ENCODE measurements at places on chromosomes 16 and 17.

- DNase-seq: no peak
Measured at GRCh38 chr16:3518292-3518985, 17.6 kb downstream of the CLUAP1 start.

DNA sequence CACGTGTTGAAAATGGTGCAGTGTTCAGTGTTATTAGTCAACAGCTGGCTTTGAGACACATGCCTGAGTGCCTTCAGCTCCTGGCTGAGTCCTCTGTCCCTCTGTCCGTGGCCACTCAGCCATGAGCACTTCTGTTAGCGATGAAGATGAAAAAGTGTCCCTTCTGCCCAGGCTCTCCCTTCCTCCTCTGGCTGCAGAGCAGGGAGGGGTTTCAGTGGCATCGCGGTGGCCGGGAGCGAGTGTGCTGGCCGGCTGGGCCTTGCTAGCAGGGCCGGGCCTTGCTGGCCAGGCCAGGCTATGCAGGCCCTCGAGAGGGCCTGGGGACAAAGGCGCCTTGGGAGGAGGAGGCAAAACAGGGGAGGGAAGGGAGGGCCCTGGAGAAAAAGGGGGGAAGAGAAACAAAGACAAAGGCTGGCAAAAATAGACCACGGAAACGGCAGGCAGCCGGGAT, 47.7 kb downstream of the CMIP start:
- no peak for DNase-seq

DNA sequence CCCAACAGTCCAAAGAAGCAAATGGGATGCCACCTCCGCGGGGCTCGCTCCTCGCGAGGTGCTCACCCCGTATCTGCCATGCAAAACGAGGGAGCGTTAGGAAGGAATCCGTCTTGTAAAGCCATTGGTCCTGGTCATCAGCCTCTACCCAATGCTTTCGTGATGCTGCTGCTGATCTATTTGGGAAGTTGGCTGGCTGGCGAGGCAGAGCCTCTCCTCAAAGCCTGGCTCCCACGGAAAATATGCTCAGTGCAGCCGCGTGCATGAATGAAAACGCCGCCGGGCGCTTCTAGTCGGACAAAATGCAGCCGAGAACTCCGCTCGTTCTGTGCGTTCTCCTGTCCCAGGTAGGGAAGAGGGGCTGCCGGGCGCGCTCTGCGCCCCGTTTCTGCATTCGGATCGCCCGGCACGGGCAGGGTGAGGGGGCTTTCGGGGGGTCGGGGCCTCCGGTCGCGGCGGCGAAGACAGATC, at the start of gene CDH13:
Gene CDH13 (plus strand): TSS at position 179 of the 471 bp plus-strand sequence.
- DNase-seq: no peak

DNA sequence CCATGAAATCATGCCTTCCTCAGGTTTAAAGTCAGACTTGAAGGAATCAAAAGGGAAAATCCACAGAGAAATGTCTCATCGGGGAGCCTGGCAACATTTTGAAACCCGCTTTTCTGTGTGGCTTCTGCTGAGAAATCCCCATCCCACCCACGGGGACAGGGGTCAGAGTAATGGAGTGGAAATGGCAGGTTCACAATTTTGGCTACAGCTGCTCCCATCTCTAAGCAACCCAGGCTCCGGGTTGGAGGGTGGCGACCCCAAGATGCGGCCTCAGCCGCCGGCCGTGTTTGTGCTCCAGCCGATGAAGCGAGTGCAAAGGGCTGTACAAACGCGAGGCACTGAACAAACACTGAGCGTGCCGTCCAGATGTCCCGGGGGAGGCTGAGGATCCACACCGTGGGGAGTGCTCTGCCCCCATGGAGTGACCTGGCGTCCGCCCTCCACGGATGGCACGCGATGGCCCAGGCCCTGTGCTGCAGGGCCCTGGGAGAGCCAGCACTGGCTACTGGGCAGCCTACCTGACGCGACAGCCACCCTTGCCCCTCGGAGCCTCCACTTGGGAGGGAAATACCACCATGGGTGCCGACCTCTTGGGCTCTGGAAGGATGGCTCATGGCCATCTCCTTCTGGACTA, 22.2 kb downstream of the SLC43A2 start:
- no peak for DNase-seq

GRCh38 chr16:11893571-11893970, 22.2 kb downstream of the GSPT1 start:
- DNase-seq: no peak

DNA sequence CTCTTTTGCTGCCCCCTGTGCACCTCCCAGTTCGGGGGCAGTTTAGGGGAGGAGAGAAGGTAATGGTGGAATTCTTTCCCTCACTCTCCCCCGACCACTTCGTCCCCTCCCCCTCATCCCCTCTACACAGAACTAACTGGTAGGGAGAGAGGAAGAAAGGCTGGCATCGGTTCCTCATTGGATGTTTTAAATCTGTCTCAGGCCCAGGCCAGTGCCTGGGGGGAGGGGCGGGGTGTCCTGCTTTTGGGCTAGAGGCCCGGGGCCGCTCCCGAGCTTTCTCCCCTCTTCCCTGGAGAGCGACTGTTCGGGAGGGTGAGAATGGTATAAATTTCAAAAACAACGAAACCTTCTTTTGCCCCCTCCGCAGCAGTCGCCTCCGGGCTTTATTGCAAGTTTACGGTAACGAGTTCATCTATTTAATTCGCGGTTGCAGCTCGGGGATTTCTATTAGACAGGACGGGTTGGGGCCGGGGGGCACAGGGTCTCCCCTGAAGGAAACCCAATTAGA, at the start of gene PRAC2:
Gene PRAC2 (plus strand): TSS at position 271 of the 508 bp plus-strand sequence. CDS start 1,226 bp downstream, outside the sequence.
- DNase-seq: no peak

- DNase-seq: no peak
Measured at GRCh38 chr17:301681-302299, 50.8 kb downstream of the RPH3AL start.

DNA sequence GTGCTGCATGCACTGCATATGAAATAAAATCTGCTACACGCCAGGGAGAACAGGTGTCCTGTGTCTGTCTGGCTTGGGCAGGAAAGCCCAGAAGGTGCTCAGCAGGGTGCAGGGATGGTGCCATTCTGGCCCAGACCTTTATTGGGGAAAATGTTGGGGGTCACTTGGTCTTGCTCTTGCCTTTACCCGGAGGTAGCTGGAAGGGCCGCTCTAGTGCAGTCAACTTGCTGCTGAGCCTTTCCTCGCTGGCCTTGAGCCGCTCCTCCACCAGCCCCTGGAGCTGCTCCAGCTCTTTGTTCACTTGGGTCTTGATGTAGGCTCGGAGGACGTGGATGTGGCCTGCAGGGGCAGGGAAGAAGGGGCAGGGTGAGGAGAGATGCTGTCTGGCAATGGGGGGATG, 4.5 kb downstream of the CFAP119 start:
- no peak for DNase-seq

DNA sequence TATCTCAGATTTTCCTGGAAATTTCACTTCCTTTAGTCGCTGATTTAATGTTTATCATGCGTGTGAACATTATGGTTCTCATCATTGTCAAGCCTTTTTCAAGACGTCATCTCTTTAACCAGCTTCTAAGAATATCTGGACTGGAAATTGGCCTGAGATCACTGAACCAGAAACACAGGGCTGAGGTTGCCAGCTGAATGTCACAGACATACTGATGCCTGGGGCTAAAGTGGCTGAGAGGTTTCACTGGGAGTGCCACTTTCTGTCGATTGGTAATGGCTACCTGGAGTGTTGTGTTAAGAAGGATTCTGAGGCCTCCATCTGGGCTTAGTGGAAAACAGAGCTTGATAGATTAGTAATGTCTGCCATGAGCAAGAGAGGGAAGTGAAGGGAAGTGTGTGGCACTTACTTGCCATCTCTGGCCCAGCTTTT, 54.2 kb downstream of the CRISPLD2 start:
- no peak for DNase-seq

DNA sequence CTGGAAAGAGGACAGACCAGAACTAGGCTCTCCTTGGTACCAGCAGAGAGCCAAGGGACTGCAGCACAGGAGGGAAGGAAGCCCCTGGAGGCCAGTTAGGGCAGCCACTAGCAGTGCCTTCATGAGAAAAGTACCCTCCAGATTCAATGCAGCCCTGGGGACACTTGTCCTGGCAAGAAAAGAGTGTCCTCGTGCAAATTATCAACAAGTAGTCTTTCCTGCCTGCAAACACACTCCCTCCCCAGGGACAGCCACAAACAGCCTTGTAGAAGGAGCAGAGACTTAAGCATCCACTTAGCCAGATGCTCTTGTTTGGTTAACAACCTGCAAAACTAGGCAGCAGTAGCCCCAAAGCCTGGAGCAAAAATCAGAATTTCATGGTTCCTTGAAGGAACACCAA, 24.3 kb downstream of the CENPV start:
- no peak for DNase-seq

GRCh38 chr16:28179354-28179753, 32.4 kb downstream of the XPO6 start:
- no peak for DNase-seq

- DNase-seq: no peak
Measured at GRCh38 chr17:57228911-57229310, 27.4 kb upstream of the MSI2 start.

DNA sequence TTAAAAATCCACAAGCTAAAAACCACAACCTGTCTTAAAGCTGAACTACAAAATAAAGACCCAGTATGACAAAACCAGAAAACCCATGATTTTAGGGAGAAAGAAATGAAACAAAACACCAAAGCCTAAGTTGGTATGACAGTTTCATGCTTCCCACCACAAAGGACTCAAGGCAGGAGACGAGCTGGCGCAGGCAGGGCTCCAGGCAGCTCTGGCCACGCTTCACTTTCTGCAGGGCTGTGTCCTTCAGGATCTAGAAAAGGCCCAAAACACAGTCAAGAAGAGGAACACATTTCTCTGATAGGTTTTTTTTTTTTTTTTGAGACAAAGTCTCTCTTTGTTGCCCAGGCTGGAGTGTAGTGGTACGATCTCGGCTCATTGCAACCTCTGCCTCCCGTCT, 75.3 kb downstream of the WDR59 start:
- DNase-seq: no peak

- no peak for DNase-seq
Measured at GRCh38 chr17:40576113-40576740, 11.0 kb upstream of the CCR7 start.

DNA sequence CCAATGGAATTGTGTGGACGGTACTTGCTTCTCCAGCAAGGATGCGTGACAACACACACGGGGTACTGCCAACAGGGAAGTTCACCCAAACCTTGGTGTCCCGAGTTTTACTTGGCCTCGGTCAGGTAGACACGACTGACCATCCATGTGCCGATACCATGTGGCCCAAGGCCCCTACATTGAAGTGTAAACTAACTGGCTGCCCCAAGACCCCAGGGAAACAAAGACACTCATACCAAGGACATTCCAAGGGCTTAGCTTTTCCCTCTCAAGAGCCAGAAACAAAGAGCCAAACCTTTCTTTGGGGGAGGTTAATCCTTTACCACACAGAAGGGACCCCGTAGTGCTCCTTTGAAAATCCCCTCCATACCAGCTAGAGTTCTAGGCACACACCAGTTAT, 215.9 kb upstream of the TNRC6C start:
- no peak for DNase-seq

GRCh38 chr17:28571361-28572122, at the start of gene PIGS:
Gene PIGS, minus strand, starts transcription at chr17:28571524. Its CDS starts 28 bp downstream, at chr17:28571496.
- peak; percentile 91 for DNase-seq

DNA sequence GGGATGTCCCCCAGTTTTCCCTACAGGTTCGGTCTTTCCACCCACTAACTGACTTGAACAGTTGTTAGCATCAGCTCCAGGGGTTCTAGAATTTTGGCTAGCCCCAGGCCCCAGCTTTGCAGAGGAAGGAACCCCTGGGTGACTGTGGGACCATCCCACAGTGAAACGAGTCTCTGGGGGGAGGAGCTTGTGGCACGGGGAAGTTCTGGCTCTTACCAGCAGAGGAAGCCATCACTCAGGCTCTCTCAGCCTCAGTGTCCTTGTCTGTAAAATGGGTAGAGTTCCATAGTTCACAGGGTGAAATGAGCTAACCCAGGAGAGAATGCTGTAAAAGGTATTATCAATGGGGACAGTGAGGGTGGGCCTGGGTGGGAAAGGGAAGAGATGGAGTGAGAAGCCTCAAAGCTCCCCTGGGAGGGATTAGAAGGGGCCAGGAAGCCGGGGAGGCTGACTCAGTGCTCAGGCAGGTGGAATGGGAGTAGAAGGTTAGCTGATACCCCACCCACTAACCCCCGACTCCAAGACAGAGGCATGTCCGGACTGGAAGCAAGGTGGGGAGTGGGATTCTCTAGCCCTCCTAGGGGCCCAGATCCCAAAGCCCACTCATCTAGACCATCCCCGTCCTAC, 30.9 kb upstream of the CDC42EP4 start:
- no peak for DNase-seq

DNA sequence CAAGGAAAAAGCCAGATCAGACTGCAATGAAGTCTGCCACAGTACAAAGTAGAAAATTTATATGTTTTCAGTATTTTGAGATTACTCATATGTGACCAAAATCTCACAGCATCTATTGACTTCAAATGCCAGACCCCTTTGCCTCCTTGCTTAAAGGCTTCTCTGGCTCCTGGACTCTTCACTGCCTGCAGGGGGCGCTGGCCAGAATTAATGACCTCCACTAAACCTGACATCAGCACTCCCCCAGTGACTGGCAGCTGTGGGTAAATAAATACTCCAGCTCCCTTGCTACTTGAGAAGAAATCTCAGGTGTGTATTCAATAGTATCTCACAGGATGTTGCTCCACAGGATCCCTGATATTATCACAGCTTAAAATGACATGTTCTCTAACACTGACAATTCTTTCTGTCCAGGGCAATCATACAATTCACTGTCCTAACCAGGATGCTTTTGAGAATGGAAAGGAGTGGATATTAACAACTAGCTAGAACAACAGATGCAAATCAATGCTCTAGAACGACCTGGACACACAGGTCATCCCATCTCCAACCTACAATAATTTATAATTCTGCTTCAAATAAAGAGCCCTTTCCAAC, 4.0 kb downstream of the BECN1 start:
- DNase-seq: no peak

GRCh38 chr17:22202702-22203101, 510.4 kb downstream of the KCNJ18 start:
- DNase-seq: no peak

Measured in breast epithelium (tissue), 4 donors.